ENCODE measurements at places on chromosomes 2 and 18.
A peak's percentile ranks its signal among the peaks of the same experiment; 100 is the strongest.

GRCh38 chr2:148899638-148900318, 24.8 kb downstream of the KIF5C start:
- no peak for DNase-seq

DNA sequence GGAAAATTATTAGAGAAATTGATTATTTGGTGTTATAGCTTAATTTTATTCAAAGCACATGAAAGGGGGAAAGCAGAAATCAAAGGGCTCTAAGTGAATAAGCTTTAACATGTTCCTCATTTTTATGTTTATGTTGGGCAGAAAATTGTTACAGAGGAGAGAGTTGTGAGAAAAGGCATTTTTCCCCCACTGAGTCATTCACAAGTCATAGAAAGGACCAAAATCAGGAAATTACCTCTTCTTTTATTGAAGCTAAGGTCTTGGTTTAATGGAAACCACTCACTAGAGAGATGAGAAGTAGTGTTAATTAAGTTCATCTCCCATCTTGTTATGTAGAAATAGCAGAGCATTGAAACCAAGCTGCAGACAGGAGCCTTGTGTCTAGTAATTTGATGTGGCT, 175.3 kb upstream of the THUMPD2 start:
- no peak for DNase-seq

- DNase-seq = peak; percentile 39
Measured at GRCh38 chr2:230878599-230879188, 14.0 kb downstream of the ITM2C start.

DNA sequence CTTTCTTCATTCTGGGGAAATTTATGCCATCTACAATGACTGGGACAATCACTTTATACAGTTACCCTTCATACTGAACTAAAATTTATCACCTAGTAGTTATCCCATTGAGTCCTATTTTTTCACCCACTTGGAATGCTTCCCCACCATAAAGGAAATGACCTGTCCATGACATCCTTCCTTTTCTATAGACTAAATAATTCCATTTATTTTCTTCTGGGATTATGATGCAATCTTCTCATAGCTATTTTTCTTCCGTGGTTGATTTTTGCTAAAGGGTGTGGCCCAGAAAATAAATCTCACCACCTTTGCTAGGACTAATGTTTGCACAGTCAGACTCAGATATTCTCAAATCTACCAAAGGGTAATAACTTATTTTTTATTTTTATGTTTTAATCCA, 186.1 kb upstream of the NRXN1 start:
- DNase-seq = no peak

DNA sequence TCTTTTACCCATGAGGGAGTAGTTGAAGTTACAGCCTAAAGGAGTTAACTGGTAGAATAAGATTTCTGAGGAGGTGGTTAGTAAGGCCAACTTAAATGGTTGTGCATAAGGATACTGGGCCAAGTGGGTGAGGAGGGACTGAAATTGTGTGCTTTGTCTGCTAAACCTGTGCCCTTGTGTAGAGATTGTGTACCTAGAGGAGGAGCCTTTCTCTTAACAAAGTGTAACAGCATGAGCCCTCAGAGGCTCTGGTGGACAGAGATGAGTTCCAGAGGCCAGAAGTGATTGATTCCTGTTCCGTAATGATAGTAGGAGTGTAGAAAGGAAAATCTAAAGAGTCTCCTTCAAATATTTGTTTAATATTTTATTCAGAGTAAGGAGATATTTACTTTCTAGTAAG, 42.9 kb downstream of the OTX1 start:
- DNase-seq = no peak
